ENCODE measurements at places on chromosomes 5 and 9.

DNA sequence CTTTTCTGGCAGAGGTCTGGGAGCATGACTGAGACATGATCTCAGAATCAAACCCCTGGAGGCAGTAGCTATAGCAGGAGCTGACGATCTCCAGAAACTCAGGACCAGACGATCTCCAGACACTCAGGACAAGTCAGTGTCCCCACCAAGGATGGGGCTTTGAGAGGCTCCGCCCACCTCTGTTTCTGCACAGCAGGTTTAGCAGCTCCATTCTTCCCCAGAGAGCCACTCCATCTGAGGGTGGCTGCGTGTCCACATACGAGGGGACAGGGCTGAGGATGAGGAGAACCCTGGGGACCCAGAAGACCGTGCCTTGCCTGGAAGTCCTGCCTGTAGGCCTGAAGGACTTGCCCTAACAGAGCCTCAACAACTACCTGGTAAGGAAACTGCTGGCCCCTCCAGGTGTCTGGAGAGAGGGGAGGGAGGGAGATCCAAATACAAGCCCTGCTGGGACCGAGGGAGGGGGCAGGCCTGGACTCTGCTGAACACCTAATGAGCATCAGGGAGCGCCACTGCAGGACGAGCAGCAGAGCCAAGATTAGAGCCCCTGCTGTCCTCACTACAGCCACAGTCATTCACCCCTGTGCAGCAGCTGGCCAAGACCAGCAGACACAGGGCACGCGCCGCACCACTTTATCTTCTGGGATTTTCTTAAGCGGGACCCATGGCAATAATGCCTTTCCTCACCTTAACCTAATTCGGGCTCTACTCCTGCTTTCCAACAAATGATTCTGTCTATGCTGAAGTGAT lies at the start of gene GABRP:
GABRP (plus strand) TSS at position 228 of the 750 bp plus-strand sequence. CDS start 4,891 bp downstream, outside the sequence.
- DNase-seq = no peak

- peak; percentile 47 for DNase-seq
These were observed 51.2 kb downstream of the RALGPS1 start for GRCh38 chr9:126965541-126966428.

GRCh38 chr9:27394154-27394825 lies 97.3 kb upstream of the EQTN start:
- no peak for DNase-seq

DNA sequence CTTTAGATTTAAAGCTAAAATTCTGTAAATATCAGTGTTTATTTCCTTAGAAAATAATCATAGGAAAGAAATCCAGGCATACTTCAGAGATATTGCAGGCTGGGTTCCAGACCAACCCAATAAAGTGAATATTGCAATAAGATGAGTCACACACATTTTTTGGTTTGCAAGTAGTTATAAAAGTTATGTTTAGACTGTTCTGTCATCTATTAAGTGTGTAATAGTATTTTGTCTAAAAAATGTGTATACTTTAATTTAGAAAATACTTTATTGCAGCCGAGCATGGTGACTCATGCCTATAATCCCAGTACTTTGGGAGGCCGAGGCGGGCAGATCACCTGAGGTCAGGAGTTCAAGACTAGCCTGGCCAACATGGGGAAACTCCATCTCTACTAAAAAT lies 6.9 kb upstream of the RIC1 start:
- no peak for DNase-seq

All from left ventricle myocardium inferior (tissue), 1 donor.